ENCODE measurements at places on chromosomes 5 and 9.

- no peak for DNase-seq
Measured at GRCh38 chr5:76524101-76524835, 98.9 kb downstream of the F2RL2 start.

DNA sequence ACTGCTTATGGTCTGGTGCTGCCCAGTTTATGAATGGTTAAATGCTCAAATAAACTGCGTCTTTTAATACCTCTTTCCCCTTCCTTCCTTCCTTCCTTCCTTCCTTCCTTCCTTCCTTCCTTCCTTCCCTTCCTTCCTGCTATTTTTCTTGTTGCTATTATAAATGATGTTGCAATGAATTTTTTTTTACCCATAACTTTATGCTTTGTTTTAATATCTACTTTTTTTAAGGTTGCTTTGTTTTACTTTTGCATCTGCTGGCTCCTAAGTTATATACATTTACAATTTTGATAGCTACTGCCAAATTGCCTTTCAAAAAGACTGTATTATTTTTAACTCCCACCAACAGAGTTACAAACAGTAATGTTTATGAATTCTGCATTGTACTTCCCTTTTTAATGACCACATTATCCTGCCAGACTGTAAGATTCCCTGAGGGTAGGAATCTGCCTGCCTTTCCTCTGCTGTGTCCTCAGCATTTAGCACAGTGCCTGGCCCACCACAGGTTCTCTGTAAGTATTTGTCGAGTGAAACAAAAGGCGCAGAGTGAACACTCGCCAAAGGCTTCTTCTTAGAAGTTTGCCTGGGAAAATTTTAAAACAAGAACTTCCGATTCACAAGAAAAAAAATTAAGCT is 36.9 kb downstream of the KIF4B start:
- no peak for DNase-seq

- DNase-seq: peak; percentile 18
Measured at GRCh38 chr9:87567001-87567400, 69.3 kb downstream of the DAPK1 start.

DNA sequence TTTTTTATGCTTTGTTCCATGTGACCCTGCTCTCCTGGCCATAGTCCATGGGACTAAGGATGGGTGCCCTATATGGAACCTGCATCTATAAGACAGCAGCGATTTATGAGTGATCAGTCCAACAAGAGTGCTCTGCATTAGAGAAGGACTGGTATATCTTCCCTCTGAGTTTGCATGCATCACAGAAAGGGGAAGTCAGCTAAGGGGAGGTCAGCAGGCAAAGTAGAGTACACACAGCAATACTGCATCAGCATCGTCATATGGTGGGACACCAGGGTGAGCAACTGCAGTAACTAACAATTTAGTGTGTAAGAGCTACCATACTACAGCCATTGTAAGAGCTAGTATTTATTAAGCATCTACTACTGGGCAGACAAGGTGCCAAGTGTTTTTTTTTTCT is 311.3 kb downstream of the NDUFS4 start:
- no peak for DNase-seq

DNA sequence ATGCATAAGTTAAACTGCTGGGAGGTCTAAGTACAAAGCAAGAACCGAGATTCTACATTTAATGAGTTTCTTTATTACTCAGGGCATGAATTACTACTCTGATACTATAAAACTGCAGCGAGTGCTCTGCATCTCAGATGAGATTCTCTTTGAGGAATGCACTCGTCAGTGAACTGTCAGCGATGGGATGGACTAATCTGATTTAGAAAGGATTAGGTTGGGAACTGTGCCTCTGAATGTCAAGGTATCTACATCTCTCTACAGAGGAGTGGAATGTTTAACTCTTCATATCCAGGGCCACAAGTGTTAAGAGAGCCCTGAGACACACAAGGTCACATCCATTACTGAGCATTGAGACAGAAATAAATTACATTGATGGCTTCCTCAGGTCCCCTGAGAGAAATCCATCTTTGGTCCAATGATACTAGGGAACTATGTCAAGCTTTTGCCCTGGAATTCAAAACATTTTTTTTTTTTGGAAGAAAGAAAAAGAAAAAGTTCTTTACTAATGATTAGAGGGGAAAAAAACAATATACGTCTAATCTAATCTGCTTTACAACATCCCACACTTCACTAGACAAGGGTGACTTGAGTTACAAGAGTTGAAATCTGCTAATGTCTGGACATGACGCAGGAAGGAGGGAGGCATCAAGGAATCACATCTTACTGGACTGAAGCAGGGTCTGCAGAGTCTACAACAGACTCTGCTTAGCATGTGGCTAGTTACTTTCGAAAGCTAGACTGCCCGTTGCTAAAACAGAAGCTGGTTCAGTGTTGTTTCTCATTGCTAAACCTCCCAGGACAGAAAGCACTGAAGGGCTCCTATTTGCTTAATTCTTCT is 270.0 kb upstream of the TLE4 start:
- DNase-seq: no peak

- DNase-seq: no peak
Measured at GRCh38 chr9:1473956-1474634, 423.9 kb downstream of the DMRT2 start.

DNA sequence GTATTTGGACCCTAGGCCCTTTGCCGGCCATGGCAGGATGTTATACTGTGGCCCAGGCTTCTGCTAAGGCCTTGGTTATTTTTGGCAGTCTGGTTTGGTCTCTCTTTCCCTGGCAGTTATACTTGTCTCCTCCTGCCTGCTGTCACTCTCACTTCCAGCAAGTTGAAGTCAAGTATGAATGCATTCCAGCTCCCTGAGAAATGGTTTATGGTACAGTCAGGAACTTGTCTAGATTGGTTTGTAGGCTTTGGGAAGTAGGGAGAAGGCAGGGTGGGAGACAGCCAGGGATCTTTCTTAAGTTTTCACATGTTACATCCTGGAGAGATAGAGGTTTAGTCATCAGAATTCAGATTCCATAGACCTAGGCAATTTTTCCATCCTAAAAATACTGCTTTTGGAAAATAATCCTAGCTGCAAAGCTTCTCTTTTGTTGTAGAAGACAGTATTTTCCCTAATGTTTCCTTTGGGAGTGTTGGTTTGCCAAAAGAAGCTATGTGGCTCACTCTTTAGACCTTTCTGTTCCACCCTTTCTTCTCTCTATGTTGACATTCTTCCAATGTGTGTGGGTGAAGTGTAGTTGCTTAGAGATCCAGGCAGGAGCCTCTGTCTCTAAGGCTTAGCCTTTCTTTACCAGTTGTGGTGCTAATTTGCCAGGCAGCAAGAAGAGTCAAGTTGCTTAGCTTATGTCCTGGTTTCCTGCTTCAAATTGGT is 2.5 kb upstream of the KDM3B start:
- DNase-seq: peak; percentile 70

- DNase-seq: peak; percentile 8
Measured at GRCh38 chr9:3138231-3139229, 294.6 kb upstream of the PUM3 start.

DNA sequence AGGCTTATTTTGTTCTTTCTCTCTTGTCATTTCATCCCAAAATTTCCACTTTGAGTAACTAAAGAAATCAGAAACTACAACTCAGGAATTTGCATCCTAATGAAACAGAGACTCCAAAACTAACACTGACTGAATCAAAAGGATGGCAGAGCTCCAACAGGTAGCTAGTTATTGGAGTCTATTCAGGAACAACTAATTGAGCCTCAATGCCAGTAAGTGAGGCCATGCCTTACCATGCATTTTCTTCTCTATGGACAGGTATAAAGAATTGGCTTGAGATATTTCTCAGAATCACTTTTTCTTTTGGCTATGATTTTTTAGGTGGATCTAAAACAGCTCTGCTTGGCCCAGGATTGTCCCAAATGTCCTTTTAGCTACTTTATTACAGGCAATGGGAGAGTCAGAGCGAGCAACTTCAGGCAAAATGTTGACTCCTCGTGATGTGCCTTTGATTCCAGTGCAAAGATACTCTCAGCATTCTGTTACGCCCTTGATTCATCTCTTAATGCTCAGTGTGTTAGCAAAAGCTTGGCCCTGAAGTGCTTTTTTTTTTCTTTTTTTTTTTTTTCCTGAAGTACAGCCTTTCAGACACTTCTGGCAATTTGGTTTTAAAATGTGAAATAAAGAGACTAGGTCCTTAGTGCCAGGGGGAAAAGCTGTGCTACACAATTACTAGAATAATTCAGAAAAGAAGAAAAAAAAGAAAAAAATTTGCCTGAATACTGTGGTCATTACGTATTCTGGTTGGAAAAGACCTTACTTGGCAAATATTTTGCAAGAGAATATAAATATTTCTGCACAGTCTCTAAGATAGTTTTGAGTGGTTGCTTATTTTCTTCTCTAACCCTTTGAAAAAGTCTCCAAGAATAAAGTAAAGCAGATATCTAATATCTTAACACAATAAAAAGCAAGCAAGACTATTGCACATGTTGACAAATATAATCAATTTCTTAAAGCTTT is 423.7 kb downstream of the ANXA1 start:
- DNase-seq: no peak

GRCh38 chr9:30977965-30978364 is 1406.5 kb upstream of the ACO1 start:
- DNase-seq: no peak

DNA sequence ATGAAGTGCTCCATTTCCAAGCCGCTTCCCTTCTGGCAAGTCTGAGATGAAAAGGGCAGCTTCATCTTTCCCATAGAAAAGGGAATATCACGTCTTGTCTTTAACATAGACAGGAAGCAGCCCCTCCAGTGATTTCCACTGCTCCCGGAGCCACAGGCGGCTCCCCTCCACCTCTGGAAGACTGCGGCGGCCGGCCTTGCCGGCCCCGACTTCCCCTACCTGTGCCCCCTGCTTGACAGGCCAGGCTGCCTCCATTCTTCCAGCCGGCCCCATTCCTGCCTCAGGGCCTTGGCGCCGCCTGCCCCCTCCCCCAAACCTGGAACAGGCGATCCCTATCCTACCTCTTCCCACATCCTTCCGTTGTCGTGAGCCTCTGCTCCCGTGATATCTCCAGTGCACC is 141.8 kb downstream of the ZNF354C start:
- no peak for DNase-seq

DNA sequence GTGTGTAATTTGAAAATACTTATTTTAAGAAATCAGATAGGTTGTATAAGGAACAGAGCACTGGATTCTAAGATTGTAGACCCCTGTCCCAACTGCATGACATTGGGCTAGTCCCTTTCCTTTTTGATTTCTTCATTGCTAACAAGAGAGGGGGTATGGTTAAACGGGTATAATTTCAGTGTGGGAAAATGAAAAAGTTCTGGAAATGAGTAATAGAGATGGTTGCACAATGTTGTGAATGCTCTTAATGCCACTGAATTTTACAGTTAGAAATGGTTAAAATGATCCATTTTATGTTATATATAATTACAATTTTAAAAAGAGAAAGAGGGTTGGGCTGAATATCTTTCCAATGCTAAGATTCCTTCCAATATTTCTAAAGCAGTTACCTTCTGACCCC is 103.3 kb upstream of the LHFPL2 start:
- DNase-seq: peak; percentile 42

GRCh38 chr5:146762830-146763229 is 115.7 kb downstream of the PPP2R2B start:
- no peak for DNase-seq

DNA sequence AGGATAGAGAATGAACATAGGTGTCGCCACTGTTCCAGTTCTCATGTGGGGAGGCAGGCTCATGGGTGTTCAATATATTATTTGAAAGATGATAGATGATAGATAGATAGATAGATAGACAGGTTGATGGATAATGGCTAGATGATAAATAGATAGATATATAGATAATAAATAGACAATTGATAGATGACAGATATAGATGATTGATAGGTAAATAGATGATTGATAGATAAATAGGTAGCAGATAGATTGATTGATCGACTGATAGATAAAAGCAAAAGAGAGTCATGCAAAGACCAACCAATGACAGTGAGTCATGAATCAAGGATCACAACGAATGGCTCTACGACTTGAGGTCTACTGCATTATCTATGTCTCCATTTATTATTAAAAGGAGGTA is 30.4 kb downstream of the SPARC start:
- DNase-seq: no peak

DNA sequence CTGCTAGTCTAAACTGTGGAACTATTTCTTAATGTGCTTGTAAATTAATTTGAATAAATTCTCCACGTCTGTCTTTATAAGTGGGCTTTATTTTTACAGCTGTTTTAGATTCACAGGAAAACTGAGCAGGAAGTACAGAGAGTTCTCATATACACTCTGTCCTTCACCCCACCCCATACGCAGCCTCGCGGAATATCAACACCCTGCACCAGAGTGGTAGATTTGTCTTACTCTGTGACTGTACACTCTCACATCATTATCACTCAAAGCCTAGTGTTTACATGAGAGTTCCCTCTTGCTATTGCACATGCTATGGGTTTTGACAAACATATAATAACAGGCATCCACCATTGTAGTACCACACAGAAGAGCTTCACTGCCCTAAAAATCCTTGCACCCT is 179.7 kb upstream of the DAB2 start:
- DNase-seq: peak; percentile 63

- peak; percentile 44 for DNase-seq
Measured at GRCh38 chr9:16868701-16869100, 1.8 kb downstream of the BNC2 start.

- no peak for DNase-seq
Measured at GRCh38 chr5:135156337-135156714, 122.3 kb upstream of the PITX1 start.

GRCh38 chr5:1788828-1789227 is 10.8 kb downstream of the MRPL36 start:
- DNase-seq: no peak

DNA sequence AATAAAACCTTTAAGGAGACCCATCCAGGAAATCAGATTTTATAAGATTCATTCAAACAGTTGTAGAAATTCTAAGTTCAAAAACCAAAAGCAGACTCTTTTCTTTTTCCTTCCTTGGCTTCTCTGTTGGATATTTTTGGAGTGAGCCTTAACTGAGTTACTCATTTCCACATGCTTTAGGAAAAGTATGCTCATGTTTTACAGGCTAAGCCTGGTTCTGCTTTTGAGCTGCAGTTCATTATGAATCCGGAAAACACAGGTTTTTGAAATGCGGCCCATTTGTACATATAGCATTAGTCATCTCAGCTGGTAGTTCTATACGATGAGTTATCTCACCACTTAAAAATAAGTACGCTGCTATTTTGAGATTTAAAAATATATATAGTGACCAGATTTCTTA is 156.6 kb upstream of the DMRT1 start:
- peak; percentile 87 for DNase-seq

GRCh38 chr5:93209476-93209875 is 371.5 kb downstream of the NR2F1-AS1 start:
- DNase-seq: no peak

- DNase-seq: peak; percentile 97
Measured at GRCh38 chr9:128098297-128099230, 29.0 kb downstream of the PTGES2 start.

GRCh38 chr5:145848854-145849253 is 13.7 kb upstream of the PRELID2 start:
- DNase-seq: peak; percentile 81

- peak; percentile 42 for DNase-seq
Measured at GRCh38 chr5:174323878-174324281, 278.4 kb downstream of the NSG2 start.

All from fibroblast of mammary gland (primary cell).